ENCODE measurements at places on chromosomes 6 and 20.

- DNase-seq = no peak
Measured at GRCh38 chr6:137927777-137928218, 60.7 kb downstream of the TNFAIP3 start.

DNA sequence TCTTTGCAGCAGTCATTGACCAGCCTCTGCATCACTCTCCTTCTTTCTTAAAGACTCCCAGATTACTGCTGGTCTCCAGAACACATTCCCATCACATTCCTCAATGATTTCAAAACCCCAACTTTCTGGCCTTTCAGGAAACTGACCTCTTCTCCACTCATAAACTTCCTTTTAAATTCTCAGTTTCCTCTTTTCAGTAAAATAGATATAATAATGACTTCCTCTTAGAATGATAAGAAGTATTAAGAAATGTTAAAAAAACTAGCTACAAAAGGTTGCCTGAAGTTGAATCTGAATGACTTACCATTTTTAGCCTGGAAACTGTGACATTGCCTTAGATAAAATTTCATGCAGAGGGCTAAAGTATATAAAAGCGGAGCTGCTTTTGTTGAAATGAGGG lies 239.3 kb downstream of the OGFRL1 start:
- DNase-seq = no peak

GRCh38 chr6:161686655-161687054 lies 412.8 kb upstream of the AGPAT4 start:
- no peak for DNase-seq

DNA sequence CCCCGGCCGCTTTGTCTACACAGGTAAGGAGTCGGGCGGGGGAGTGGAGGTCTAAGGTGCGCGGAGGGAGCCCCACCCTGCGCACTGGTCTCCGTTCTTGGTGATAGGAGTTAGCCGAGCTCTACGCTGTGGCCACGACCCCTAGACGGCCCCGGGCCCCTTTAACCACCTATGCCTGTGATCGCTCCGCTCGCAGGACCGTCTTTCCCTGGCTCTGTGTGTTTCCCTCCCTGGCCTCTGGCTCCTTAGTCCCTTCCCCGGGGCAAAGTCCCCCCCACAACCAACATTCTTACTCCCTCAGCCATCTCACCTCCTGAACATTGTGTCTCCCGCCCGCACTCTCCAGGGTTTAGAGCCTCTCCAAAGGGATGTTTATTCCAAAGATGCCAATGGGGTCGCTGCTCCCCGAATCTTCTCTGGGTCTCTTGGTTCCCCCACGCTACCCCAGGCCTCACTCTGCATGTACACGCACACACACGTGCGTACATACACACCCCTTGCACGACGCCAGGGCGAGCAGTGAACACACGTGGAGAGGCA lies 50.4 kb downstream of the CPXM1 start:
- DNase-seq = no peak

DNA sequence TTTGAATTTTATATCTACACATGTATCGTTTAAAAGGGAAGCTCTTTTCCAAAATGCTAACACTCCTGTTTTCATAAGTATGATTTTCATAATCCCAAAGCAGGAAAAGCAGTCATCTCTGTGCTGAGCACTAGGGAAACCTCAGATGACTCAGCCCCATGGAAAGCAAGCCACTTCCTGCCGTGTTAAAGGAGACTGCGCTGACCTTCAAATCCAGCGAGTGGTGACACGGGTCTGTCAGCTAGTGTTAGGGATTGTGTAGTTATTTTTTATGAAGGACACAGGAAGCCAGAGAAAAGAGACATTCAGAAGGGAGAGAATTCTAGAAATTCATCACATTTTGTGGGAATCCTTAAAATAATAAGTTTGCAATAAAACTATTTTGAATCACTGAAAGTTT lies 57.0 kb upstream of the CD93 start:
- DNase-seq = peak; percentile 64

DNA sequence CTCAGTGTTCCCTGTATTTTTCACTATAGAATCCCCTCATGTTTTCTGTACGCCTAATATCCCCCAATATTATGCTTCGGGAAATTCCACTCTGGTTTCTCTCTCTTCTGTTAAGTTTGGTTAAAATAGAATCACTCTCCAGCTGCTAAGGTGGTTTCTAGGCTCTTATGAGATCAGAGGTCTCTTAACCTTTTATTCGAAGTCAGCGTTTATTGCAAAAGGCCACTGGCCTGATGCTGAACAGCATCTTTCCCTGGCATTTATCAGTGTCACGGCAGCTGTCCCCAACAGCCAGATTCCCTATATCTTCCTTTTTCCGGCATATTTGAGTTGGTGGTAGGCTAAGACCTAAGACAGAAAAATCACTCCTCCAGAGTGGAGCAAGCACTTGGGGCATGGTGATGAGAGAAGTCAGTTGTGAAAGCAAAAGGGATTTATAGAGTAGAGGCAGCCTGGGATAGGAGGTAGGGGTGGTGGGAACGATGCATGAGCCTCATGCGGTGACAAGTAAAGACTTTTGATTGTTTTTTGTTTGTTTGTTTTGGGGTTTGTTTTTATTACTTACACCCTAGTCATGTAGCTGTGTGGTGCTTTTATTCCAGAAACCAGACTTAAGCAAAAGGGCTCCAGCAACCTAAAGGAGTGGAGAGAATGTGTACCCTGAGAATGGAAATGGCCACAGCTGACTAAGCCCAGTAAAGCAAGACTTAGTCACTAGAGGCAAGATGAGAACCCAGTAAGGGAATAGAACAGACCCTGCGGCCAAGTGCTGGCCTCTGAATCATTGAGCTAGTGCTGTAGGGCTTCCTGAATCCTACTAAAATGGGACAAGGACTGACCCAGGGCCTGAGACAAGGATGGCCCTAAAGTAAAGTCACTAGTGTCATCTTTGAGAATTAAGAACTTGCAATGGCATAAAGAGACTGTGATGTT lies 233.0 kb upstream of the PRND start:
- no peak for DNase-seq

DNA sequence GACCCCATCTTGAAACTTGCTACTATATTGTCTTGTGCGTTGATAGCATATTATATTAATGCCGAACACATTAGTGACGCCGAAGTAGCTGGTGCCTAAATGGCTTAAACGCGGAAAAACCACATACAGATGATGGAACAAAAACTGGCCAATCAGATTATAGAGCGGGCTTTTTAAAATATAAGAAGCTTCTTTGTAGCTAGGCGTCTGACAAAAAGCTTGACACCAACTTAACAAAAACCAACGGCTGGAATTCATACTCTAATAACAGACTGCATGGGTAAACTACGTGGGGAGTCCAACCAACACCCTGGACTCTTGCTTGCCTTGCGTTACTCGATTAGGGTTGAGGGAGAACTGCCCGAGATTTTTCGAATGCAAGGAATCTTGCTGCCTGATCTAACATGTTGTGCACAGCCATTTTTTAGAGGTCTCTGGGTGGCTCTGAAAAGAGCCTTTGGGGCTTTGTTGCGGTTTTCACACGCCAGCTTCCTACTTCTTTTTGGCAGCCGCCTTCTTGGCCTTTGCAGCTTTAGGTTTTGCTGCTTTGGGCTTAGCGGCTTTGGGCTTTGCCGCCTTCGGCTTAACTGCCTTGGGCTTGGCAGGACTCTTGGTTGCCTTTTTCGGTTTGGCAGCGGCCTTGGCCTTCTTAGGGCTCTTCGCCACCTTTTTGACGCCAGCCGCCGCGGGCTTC lies 45.7 kb downstream of the OR2B2 start:
- DNase-seq = no peak

- peak; percentile 65 for DNase-seq
Measured at GRCh38 chr20:57445298-57445697, 54.1 kb downstream of the RBM38 start.

- no peak for DNase-seq
Measured at GRCh38 chr6:67914419-67914818, 720.7 kb upstream of the ADGRB3 start.

DNA sequence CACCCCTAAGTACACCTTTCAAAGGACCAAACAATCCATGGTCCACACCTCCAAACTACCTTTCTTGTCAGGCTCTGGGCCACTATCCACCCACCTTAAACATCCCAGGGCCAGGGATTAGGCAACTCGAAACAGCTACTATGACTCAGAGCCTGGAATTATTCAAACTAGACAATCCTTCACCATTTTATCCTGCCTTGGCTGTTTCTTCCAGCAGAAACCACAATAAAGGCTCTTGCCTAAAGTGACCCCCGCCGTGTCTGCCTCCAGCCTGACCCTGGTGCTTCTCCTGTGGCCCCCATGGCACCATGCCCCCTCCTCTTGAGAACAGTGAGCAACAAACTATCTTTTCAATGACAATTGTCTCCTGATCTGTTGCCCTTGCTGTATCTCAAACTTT lies 195.5 kb downstream of the EPM2A start:
- DNase-seq = no peak

- DNase-seq = no peak
Measured at GRCh38 chr6:45521226-45521625, 143.5 kb upstream of the SUPT3H start.

DNA sequence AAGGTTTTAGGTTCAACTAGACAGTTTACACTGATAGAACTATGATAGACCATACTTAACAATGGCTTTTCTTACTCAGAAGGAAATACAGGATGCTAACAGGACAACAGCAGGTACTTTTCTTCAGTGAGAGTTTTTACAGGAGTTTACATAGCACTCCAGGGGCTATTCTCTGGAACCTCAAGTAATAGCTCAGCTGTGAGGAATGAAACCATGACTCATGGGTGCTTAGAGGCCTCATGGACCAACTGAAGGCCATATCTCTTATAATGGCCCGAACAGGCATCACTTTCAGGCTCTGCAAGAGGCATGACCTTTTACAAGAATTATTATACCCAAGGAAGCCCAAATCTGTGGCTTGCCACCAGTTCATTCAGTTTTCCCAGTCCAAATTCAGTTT lies 31.8 kb downstream of the TREML1 start:
- no peak for DNase-seq

GRCh38 chr20:4925842-4926530 lies 75.3 kb downstream of the SLC23A2 start:
- peak; percentile 75 for DNase-seq

GRCh38 chr20:59937150-59937549 lies 3.0 kb downstream of the PPP1R3D start:
- no peak for DNase-seq

GRCh38 chr20:7924692-7925091 lies 15.6 kb downstream of the HAO1 start:
- DNase-seq = no peak

DNA sequence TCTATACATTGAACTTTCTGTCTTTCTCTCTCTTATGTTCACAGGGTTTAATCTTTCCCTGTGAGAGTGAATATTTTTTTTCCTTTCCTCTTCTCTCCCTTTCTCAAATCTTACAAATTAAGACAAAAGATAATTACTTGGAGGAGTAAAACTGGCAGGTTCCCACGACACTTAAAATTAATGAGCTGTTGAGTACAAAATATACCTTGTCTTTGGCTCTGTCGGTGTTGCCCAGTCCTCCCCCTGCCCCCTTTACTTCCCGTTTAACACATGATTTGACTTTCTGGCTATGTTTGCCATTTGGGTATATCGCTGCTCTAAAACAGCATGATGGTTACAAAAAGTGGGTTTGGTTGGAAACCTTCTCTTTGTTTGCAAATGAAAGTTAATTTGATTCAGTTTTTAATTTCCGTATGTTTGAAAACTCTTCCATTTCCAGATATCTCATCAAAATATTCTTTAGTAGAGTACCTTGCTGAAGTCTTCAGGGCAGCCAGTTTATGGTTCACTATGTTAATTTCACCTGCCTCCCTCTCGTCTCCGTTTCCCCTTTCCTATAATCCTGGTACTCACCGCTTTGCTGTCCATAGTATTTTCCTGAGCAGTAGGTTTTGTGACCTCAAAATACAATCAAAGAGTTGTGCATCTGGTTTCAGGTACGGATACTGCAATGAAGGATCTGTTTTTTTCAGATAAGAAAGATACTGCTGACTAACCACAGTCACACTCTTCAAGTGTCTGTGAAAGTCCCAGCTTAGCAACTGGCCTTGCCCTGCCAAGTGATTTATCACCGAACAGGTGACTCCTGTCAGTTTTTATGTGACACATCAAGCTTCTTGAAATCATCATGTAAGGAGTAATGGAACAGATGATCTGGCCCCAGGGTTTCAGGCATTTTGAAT lies 181.2 kb downstream of the DTNBP1 start:
- DNase-seq = no peak

GRCh38 chr20:4038047-4038459 lies 22.7 kb upstream of the RNF24 start:
- DNase-seq = peak; percentile 75

- DNase-seq = peak; percentile 76
Measured at GRCh38 chr6:105601541-105602236, 198.8 kb upstream of the PREP start.

DNA sequence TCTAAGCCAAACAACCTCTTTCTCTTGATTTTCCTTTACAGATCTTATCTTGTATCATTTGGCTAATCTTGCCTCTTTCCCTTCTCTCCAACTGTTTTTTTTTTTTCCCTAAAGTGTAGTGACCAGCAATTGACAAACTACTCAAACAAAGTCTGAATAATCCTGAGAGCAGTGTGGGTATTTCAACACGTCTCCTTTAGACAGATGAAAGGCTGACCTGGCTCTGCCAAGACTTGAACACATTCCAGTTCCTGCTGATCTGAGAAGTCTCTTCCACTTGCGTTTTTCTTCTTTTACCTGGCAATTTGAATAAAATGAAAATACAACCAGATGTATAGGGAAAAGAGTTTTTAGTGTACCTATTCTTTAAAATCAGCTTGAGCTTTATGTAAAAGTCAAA lies 168.4 kb downstream of the GJA10 start:
- no peak for DNase-seq

DNA sequence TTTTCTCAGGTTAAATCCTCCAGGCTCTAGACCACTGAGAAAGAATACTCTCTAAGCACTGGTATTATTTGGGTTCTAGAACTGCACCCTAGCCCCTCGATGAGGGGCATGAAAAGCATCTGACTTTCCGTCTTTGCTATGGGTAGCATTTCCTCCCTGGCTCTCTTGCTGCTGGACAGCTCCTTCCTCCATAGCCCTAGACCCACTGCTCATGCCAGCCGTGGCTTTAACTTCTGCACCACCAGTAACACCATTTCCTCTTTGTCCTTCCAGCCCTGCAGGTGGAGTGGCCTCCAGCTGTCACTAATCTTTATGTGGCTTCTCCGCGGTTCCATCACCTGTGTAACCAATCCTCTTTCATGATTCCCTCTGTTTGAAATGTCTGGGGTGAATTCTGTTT lies 194.9 kb downstream of the SCP2D1 start:
- no peak for DNase-seq

GRCh38 chr6:105459864-105460263 lies 57.0 kb upstream of the PREP start:
- DNase-seq = no peak

DNA sequence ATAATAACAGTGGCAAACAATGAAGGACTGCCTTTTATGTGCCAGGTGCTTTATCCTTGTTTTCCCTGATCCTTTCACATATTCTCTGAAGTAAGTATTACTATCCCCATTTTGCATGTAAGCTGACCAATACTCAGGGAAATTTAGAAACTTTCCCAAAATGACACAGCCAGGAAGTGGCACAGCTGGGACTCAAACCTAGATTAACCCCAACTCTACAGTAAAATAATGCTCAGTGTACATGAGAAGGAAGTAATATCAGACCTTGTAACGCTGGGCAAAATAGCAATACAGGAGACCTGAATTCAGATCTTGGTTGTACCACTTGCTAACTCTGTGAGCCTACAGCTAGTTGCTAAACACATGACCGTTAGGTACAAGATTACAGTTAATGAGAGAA lies 26.8 kb upstream of the NRSN1 start:
- DNase-seq = no peak

Data from left ventricle myocardium superior (tissue), 1 donor.